Fibroblast of skin of left quadriceps (primary cell): ENCODE measurements at places on chromosomes 1 and 21.

- peak; percentile 4 for DNase-seq
Observed at GRCh38 chr1:42158189-42158588, 5.0 kb downstream of the GUCA2B start.

DNA sequence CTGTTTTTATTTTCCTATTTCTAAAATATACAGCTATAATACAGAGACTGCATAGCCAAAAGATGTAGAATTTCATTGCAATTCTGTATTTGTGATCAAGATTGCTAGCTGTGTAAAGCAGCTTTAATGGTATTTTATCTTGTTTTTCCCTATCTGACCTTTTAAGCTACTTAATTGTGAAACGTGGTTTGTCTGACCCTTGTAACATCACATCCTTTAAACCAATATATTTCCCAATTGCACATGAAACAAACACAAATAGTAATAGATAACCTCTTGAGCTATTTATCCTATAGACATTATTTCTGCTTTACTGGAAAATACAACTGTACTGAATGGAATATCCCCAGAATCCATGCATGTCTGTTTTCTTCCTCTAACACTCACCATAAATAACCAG is 112.2 kb upstream of the PLPPR4 start:
- no peak for DNase-seq

DNA sequence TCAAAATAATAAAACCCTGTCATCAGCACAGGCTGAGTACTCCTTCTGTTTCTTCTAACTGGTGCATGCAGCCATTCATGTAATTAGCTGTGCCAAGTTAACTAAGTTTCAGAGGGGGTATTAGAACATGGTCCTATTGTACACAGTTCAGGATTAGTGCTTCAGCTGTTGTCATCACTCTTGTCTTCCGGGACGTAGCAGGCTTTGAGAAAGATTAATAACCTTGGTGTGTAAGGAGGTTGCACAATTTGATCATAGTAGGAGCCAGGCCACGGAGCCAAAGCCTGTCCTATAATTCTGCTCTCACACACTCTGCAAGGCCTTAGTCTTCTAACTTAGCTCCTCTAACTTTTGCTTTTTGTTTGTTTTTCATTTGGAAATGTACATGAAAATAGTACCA is 44.7 kb downstream of the PTGFRN start:
- peak; percentile 14 for DNase-seq

- DNase-seq: no peak
Observed at GRCh38 chr1:215200121-215200520, 117.6 kb downstream of the KCNK2 start.

- no peak for DNase-seq
Observed at GRCh38 chr1:159935719-159936272, 9.6 kb downstream of the IGSF9 start.

- no peak for DNase-seq
Observed at GRCh38 chr1:172238158-172238557, 182.3 kb upstream of the C1orf105 start.

DNA sequence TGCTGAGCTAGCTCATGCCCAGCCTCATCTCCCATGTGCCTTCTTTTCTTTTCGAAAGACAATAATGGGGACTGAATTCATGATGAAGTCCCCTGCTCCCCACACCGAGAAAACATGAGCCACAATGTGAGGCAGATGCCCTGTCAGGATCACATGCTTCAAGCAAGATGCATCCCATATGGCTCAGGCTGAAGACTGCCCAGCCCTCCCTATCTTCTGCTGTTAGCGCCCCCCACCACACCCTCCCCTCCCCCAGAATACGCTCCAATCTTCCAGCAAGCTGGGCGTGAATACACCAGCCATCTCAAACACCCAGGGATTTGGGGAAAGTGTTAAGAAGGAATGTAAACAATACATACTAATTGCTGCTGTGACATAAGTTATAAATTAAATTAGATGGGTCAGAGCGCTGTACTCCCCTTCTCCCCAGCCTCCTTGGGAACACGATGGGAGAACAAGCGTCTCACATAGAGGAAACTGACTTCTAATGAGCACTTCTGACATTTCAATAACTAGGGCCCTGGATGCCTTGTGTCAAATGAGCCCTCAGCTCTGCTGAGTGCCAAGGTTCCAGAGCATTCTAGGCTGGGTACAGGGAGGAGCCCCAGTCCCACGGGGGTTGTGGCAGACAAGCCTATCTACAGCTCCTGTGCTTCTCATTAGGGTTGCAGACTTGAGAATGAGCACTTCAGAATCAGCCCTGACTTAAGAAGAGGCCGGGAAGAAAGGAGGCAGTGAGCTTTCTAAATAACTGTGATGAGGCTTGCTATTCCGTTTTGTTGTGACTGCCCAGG is 55.6 kb downstream of the TNR start:
- no peak for DNase-seq

- DNase-seq: no peak
Observed at GRCh38 chr1:95780836-95781235, 546.8 kb downstream of the RWDD3 start.

- no peak for DNase-seq
Observed at GRCh38 chr1:117857418-117857817, 72.0 kb downstream of the GDAP2 start.

DNA sequence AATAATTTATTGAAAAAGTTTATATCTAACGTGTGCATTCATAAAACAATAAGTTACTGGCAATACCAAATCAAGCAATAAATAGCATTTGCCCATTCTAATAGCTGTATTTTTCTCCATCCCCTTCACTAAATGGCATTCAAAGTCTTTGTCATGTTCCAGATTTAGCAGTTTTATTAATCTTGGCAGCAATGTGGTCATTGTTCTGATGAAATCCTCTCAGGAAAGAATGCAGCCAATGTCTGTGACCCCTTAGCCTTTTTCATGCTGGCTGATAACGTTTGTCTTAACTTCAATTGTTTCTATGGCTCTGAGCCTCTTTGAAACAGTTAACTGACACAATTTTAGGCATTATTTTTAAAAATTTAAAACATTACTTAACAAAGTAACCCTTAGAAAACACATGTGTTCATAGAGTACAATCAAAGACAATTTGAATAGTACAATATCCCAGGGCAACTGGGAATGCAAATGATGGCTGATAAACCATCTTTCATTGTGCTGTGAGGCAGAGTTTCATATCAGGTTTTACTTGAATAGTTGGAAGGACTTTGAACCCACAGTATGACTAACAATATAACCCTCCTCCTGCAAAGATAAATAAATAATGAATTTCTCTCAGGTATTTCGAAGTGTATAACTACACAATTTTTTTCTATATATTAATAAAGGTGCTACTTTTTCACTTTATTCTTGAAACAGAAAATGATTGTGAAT is 217.5 kb downstream of the LRRIQ3 start:
- DNase-seq: no peak

- DNase-seq: no peak
Observed at GRCh38 chr1:112888630-112889029, 67.4 kb downstream of the SLC16A1 start.

GRCh38 chr1:12344596-12345349 is 114.9 kb downstream of the VPS13D start:
- DNase-seq: no peak

DNA sequence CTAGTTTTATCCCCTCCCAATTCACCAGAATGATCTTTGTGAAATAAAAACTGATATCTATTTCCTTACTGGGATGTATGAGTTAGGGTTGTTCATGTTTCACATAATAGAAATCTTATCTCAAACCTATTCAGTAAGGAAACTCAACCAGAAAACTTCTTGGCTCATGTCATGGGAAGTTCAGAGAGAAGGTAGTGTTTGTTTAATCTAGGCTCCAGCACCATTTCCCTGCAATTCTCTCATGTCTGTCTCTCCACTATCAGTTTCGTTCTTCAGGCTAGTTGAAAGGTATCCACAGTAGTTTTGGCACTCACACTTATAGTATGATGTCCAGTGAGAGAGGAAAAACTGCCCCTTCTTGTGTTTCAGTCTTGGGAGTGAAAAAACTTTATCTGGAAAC is 34.6 kb upstream of the UHMK1 start:
- DNase-seq: no peak

- peak; percentile 23 for DNase-seq
Observed at GRCh38 chr1:27979151-27979858, 19.5 kb downstream of the XKR8 start.

DNA sequence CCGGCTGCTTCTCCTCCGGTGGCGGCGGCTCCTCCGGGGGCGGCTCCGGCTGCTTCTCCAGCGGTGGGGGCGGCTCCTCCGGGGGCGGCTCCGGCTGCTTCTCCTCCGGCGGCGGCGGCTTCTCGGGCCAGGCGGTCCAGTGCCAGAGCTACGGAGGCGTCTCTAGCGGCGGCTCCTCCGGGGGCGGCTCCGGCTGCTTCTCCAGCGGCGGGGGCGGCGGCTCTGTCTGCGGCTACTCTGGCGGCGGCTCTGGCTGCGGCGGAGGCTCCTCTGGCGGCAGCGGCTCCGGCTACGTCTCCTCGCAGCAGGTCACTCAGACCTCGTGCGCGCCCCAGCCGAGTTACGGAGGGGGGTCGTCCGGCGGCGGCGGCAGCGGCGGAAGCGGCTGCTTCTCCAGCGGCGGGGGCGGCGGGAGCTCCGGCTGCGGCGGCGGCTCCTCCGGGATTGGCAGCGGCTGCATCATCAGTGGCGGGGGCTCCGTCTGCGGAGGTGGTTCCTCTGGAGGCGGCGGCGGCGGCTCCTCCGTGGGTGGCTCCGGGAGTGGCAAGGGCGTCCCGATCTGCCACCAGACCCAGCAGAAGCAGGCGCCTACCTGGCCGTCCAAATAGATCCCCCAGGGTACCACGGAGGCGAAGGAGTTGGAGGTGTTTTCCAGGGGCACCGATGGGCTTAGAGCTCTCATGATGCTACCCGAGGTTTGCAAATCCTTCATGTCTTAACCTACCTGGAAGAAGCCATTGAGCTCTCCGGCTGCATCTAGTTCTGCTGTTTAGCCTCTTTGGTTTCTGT is 2.0 kb downstream of the LORICRIN start:
- DNase-seq: no peak

DNA sequence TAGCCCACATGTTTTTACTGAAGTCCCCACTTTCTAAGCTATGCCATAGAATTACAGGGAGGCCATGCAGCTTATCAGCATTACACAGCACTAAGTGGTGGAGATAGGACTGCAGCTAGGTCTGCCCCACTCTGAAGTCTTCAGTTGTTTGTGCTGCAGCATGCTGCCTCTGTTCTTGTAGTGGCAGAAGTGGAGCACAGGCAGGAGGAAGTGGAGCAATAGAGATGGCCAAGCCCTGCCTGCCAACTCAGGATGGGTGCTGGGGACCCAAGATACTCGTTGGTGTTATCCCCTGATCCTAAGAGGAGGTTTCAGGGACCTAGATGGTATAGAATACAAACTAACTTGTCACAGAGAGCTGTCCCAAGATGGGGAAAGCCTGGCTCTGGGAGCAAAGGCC is 12.9 kb downstream of the MRPL37 start:
- DNase-seq: no peak

- no peak for DNase-seq
Observed at GRCh38 chr1:48030211-48030610, 33.0 kb upstream of the TRABD2B start.

- DNase-seq: no peak
Observed at GRCh38 chr1:9805006-9805508, 18.7 kb downstream of the CLSTN1 start.

DNA sequence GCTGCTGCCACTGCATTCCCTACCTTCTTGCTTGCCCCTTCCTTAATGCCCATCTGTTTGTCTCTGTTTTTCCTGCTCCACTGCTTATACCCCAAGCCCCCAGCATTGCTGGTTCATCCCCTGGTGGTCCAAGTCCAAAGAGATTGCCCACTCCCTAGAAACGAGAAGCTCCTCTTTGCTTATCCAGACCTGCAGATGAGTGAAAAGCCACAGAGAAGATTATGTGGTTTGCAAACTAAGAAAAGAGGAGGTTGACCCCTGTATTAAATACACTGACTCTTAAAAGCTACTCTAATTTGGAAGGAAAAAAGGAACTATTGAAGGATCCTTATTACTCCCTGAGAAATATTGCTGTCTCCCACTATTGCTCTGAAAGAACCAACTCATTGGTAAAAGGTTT is 146.8 kb upstream of the RAB4A start:
- DNase-seq: no peak

- DNase-seq: no peak
Observed at GRCh38 chr21:44585892-44586291, 5.5 kb upstream of the KRTAP10-5 start.

DNA sequence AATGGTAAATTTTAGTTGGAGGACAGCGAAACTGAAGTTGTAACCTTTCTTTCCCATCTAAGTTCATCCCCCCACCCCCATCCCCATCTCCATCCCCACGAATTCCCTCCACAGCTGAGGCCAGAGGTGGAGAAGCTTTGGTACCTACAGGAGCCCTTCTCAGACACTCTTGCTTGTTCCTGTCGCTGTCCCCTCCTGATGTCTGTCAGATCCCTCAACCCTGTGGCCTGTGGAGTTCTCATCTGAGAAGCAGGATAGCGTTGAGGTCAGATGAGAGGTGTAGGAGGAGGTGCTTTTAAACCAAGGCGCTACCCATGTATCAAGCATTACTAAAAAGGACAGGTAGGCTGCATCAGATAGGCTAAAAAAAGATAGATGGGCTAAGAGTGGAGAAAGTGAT is 769 bp downstream of the NTPCR start:
- DNase-seq: no peak

DNA sequence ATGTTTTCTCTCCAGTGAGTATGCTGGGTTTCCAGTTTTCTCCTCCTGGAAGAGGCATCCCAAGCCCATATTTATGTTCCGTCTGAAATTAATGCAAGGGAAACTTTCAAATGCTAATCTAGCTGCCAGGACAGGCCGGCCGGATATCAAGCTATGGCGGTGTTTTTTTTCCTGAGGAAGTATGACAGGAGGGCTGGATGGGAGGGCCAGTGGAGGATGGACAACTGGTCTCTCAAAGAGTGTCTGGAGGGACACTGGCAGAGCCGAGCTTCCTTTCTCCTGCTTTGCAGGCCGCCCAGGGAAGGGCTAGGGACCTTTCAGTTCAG is 212.7 kb downstream of the TRABD2B start:
- no peak for DNase-seq

DNA sequence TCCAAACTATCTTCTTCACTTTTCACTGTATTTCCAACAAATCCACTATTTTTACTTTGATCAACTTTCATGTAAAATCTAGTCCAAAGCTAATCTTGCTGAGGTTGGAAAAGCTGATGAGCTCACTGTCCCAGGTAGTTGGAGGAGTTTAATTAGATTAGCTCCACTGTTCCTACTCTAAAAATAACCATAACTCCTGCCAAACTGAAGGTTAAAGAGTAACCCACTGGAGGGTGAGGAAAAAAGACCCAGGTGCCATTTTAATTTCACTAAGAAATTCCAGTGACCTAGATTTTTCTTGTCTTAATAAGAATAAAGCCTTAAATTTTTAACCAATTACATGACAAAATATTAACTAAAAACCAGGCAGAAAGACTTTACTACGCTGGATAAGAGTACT is 15.3 kb downstream of the DCAF8 start:
- no peak for DNase-seq

DNA sequence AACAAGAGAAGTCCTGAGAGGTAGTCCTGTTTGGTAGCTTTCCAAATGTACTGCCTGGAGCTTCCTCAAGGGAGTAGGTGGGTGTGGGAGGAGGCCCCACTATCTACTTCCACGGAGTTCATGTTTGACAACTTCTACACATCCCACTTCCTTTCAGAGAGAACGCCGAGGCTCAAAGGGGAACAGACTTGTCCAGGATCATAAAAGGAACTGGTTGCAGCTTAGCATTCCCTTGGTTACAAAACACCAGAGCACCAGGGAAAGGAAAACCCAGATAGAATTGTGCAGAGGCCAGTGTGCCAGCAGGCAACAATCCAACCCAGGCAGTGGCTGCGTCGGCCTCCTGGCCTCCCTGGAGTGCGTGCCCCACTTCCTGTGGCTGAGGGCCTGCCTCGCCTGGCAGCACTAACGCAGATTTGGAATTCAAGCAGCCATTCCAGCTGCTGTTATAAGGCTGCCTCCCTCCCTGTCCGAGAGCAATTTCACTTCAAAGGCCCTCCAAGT is 4.2 kb upstream of the RAP1GAP start:
- DNase-seq: peak; percentile 42
